ENCODE measurements at places on chromosomes 3 and 15. TPM values are rescaled to one million over a fixed set of nuclear protein-coding genes. Genes with fewer than 3 reads are reported as not detected.

The COLQ gene
- polyA plus RNA-seq: 0.44 TPM

The PRR23B gene
- polyA plus RNA-seq: not detected

The PLSCR2 gene
- not detected for polyA plus RNA-seq

The GORASP1 gene
- polyA plus RNA-seq: 34.3 TPM

The CLSTN2 gene
- 34.1 TPM for polyA plus RNA-seq

The GOLGA8F gene
- polyA plus RNA-seq: not detected

The PLD1 gene
- 6.4 TPM for polyA plus RNA-seq

The ERICH6 gene
- polyA plus RNA-seq: not detected

The CLDN1 gene
- polyA plus RNA-seq: 0.44 TPM

The ERC2 gene
- polyA plus RNA-seq: 4.3 TPM

The PLOD2 gene
- 1.7 TPM for polyA plus RNA-seq

The NANOGP8 gene
- polyA plus RNA-seq: not detected

The GRK7 gene
- polyA plus RNA-seq: not detected

The IGDCC3 gene
- 0.63 TPM for polyA plus RNA-seq

The ST8SIA2 gene
- 11.6 TPM for polyA plus RNA-seq

The LIPC gene
- 0.63 TPM for polyA plus RNA-seq

The CACNA2D3 gene
- polyA plus RNA-seq: 3.7 TPM

The FEZF2 gene
- polyA plus RNA-seq: 4.6 TPM

The KBTBD12 gene
- polyA plus RNA-seq: 3.0 TPM

The APOD gene
- polyA plus RNA-seq: 673 TPM

The ABI3BP gene
- 4.3 TPM for polyA plus RNA-seq

The CNTN3 gene
- 0.29 TPM for polyA plus RNA-seq

The GFM1 gene
- polyA plus RNA-seq: 23.4 TPM

The MAPKAPK3 gene
- 11.5 TPM for polyA plus RNA-seq

The NAALADL2 gene
- 0.80 TPM for polyA plus RNA-seq

The LDHAL6B gene
- not detected for polyA plus RNA-seq

The HYAL3 gene
- 4.2 TPM for polyA plus RNA-seq

The ZNF80 gene
- polyA plus RNA-seq: not detected

The CCDC191 gene
- 2.5 TPM for polyA plus RNA-seq

The RPP25 gene
- 9.4 TPM for polyA plus RNA-seq

The GPR62 gene
- 8.9 TPM for polyA plus RNA-seq

All from brain (organoid and tissue), 16 donors.